ENCODE measurements at places on chromosomes 6 and 20.

DNA sequence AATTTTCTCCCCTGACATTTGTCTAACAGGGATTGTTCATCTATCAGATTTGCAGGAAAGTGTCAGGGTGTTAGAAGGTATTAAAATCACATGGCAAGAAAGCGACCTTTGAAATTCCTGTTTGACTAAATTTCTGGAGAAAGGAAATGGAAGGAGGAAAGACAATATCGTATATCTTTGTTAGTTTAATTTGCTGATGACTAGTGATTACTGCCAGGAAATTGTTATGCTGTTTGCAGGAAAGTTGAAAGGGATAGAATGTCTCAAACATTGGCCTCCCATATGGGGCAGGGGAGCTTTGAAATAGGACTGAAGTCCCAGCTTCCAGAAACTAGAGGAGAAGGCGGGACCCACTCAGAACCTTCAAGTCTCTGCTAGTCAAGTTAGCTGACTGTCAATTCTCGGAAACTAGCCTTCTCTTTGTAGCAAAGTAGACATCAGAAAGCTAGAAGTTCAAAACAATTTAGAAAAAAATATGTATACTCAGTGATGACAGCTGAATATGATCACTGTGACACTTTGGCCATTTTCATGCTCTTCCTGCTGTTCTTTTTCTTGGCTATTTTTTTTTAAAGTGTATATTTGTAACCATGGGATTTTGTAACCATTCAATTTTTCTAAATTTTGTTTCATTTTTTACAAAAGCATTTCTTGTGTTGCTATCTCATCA is 53.4 kb upstream of the RALGAPA2 start:
- DNase-seq = no peak

GRCh38 chr20:44032583-44033331 is 118.1 kb downstream of the TOX2 start:
- no peak for DNase-seq

DNA sequence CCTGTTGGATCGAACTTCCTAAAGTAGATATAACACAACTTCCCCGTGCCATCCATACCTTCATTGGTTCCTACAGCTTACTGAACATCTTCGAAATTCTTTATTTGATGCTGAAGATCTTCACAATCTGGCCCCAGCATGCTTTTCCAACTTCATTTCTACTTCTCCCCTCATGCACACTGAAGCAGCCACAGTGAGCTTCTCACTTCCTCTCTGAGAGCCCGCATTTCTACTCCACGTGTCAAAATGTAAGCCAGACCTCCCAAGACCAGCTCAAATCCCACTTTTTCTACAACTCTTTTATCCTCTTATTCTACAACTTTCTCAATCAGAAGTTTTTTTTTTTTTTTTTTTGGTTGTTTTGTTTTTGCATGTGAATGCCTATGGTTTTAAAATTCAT is 254.7 kb downstream of the GMPR start:
- no peak for DNase-seq

- DNase-seq = no peak
Observed at GRCh38 chr6:165728216-165728615, 65.2 kb upstream of the PDE10A start.

DNA sequence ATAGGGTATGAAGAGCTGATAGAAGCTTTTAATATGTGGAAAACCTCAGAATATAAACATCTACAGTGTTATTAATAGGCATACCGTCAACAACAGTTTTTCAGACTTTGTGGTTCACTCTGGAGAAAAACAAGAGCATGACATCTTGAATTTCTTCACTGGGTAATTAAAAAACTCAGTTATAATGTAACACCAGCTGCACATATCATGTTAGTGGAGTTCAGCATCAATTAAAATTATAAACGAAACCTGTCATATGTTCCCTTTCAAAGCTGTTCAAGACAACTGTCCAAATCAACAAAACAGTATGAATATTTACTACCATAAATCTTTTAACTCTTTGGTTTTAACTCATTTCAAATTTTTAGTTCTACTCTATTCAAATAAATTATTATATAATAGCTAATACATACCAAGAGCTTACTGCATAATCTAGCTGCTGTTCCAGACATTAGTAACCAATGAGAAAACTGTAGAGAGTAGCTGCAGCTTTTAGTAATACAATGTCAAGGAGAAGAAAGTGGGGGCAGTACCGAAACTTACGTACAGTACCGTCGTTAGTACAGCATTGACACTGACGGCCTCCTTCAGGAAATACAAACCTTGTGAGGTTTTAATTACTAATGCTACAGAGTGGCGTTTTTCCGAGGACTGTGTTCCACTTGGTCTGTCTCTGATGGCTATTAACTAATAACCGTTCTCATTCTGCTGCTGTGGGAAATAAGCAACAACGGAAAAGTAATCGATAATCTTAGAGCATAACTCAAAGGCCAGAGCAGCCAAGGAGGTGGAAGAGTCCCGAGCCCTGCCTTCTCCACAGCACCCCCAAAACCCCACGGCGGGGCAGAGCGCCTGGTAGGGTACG is 532 bp upstream of the PM20D2 start:
- DNase-seq = no peak

DNA sequence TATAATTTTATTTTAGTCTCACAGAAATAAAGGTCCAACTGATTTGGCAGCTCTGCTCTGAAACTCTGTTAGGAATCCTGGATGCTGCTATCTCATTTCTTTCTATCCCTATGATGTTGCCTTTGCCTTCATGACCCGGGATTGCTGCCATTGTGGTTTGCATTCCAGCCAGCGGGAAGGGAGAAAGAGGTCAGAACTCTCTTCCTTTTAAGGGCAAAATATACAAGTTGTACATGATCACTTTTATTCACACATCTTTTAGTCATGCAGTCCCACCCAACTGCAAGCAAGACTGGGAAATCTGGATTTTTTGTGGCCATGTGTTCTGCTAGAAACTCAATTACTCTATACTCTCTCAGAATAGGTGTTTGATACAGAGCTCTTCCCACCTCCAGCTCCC is 263.1 kb upstream of the ZFP64 start:
- no peak for DNase-seq

DNA sequence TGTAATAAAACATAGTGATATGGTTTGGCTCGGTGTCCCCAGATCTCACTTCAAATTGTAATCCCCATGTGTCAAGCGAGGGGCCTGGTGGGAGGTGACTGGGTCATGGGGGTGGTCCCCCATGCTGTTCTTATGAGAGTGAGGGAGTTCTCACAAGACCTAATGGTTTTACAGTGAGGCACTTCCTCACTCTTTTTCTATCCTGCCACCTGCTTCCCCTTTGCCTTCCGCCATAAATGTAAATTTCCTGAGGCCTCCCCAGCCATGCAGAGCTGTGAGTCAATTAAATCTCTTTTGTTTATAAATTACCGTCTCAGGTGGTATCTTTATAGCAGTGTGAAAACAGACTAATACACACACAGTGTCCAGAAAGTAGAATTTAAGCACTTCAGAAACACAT is 78.5 kb downstream of the REPS1 start:
- DNase-seq = no peak

- DNase-seq = no peak
Observed at GRCh38 chr6:134480593-134480992, 162.7 kb upstream of the SGK1 start.

GRCh38 chr6:97068211-97068610 is 143.7 kb downstream of the KLHL32 start:
- no peak for DNase-seq
